SK-N-DZ (cell line): ENCODE measurements at places on chromosomes 13 and 19.

DNA sequence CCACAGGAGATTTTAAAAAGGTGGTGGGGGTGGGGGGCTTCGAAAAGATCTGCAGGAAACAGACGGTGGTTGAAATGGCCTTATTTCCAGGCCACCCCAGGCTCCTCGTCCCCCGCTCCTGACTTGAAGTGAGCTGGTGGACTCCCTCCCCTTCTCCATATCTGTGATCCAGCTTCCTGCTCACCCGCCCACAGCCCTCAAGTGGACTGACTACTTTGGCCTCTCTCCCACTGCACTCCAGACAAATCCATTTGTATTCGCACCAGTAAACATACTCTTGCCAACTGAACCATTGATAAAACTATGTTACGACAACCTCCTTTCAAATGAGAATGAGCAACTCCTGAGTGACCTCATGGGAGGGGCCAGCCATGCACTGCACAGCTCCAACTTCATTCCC lies 259.5 kb downstream of the COL4A1 start:
- no peak for DNase-seq

GRCh38 chr19:10018786-10019185 lies 5.5 kb downstream of the RDH8 start:
- no peak for DNase-seq

DNA sequence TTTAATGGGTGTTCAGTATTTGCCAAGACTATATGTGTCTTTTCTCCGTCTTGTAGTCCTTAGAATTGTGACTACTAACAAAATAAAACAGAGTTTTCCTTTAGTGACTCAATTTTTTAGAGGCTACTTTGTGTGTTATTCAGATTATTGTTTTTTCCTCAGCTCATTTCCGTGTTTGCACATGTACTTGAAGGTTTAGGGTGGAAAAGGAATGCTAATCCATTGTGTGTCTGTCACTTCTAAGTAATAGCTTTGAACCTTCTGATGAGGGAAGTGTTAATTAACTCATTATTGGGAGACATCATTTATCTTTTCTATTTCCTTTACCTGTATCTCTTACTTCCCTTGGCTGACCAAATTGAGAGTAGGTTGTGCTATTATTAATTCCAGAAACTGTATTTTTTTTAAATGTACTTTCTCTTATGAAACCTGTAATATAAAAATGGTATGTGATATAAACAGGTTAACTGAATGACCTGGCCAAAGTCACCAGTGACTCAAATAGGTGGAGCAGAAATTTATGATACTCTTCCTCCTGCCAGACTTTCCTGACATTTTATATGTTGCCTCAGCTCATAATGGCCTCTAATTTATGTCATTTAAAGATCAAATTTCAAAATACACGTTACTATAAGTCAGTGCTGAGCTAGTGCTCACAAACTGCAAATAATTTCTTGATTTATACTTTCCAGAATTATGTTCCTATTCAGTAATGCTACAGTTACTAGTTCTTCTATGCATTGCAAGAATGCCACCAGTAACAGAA lies 88.8 kb downstream of the LMO7 start:
- DNase-seq: no peak

GRCh38 chr19:47766359-47766620 lies 12.2 kb upstream of the SELENOW start:
- no peak for DNase-seq

GRCh38 chr19:2949939-2950285 lies 5.1 kb upstream of the ZNF77 start:
- peak; percentile 53 for DNase-seq

GRCh38 chr13:94065741-94066140 lies 413.7 kb downstream of the DCT start:
- DNase-seq: peak; percentile 22

DNA sequence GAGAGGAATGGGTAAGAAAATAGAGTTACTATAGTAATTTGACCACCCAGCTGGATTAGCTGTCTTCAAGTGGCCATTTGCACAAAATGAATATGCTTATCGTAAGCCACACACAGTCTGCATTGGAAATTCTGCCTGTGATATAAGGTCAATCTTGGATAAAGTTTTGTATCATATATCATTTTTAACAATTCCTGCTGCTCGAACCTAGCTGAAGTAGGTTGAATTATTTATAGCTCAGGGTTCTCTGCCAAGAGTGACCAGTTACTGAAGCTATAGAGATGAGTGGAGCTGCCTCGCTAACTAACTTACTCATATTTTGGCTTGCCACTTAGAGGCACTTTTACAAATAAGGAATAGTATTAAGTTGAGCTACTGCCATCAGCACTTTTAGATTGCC lies 220.9 kb downstream of the RGCC start:
- DNase-seq: no peak

DNA sequence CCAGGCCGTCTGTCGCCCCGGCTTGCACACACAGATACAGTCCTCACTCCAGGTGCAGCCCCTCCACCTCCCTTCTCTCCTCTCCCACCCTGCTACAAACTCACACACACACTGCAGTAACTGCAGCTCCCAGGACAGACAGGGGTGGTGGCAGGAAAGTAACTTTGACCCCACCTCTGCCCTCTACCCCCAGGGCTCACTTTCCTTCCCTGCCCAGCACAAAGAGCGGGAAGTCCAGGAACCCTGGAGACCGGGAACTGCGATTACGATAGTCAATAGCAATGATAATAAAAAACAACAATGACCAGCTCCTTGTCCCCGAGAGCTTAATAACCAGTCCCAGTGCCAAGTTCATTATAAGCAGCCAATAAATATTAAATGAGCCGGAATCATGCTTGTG lies at the start of gene CEACAM20:
TSS of gene CEACAM20 (minus strand) at position 140 of the 400 bp plus-strand sequence. CDS start 166 bp downstream, outside the sequence.
- no peak for DNase-seq

DNA sequence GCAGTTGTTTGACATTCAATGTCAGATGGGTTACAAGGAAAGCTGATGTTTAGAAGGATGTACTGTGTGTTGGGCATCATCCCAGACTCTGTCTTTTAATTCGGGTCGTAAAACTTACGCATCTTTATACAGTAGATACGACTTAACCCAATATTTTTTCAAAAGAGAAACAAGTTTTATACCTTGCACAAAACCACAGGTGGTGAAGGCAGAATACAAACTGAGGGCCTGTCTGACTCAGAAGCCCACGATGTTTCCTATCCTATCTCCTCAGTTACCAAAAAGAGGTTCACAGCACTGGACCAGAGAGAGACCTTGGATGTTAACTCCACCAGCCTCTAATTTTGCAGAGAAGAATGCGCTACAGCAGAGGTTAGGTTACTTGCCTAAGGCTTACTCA lies 477.0 kb downstream of the FOXO1 start:
- no peak for DNase-seq

- DNase-seq: no peak
These were observed 19.2 kb downstream of the DNM2 start for GRCh38 chr19:10736916-10737551.

DNA sequence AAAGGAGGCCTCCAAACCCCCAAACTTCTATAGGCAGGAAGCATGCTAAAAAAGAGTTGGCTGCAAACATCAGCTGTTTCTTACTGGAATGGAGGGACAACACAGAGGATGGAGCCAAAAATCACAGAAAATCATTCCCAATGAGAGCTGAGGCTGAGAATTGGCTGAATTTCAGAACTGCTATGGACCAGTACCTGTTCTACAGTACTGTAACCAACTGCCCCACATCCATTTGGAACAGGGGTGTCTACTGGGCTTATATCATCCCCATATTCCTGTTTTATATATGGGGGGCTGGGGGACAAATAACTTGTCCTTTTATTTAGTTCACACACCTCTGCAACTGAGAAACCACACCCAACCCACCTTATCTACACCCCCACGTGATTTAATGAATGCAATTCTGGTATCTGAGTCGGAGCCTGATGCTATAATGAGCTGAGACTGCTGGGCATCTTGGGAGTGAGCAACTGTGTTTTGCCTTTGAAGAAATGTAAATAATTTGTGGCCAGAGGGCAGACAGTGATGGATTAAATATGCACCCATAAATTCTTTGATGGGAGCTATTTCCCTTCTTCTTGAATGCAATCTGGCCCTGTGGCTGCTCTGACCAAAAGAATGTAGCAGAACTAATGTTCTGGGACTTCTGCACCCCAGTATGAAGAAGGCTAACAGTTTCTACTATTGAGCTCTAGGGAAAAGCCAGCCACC lies 82.6 kb downstream of the TBC1D4 start:
- no peak for DNase-seq

DNA sequence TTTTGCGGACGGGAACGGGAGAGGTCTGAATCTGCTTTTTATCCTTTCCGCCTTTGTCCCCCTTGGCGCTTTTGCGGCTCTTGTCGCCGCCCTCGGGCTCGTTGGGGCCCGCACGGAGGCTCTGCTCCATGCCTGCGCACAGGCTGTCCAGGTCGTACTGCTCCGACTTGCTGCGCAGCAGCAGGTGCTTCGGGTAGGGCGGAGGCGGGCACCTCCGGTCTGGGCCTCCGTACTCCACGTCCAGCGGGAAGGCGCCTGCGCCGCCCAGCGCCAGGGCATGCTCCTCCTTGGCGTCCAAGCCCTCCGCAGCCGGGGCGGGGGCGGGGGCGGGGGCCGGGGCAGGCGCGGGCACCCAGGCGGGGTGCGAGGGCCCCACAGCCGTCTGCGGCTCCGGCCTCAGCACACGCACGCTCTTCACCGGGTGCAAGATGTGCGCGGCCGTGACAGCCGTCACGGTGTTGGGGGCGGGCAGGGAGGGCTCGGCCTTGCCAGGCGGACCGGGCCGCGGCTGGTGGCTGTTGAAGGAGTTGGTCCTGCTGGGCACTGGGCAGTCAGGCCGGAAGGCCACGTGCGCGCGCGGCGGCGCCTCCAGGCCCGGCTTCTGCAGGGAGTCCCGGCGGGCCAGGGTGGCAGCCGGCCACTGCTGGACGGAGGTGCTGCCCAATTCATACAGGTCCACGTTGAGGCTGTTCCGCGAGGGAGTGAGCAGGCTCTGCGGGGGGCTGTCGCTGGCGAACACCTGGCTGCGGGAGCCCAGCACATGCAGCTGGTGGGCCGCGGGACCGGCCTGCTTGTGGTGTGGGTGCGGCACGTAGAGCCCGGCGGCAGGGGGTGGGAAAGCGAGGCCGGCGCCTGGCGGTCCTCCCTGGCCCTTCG lies 73.1 kb downstream of the LATS2 start:
- DNase-seq: no peak

- no peak for DNase-seq
These were observed 45.3 kb upstream of the PCDH9 start for GRCh38 chr13:67275351-67275960.
